ENCODE measurements at places on chromosomes 6 and 20.

DNA sequence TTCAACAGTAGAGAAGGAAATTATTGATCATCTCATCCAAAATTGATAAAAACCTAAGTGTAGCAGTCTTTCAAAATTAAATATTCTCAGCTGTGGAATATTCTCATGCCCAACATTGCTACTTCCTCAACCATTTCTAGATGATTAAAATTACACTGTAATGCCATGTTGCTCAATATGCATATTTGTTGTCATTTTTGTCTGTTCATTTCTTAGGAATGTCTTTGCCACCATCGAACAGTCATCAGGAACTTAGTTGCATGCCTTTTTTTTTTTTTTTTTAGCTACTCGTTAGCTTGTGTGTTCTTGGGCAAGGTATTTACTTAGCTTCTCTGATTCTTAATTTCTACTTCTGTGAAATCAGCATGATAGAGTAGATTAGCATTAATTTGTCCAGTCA lies 188.6 kb downstream of the DTNBP1 start:
- no peak for DNase-seq

- DNase-seq: no peak
These were observed 83.3 kb downstream of the SYCP2 start for GRCh38 chr20:59850018-59850641.

GRCh38 chr6:45422503-45423110 lies 44.9 kb upstream of the SUPT3H start:
- DNase-seq: peak; percentile 45

GRCh38 chr6:20559924-20560551 lies 25.8 kb downstream of the CDKAL1 start:
- DNase-seq: no peak

GRCh38 chr6:110567957-110568696 lies 91.7 kb upstream of the SLC22A16 start:
- no peak for DNase-seq

DNA sequence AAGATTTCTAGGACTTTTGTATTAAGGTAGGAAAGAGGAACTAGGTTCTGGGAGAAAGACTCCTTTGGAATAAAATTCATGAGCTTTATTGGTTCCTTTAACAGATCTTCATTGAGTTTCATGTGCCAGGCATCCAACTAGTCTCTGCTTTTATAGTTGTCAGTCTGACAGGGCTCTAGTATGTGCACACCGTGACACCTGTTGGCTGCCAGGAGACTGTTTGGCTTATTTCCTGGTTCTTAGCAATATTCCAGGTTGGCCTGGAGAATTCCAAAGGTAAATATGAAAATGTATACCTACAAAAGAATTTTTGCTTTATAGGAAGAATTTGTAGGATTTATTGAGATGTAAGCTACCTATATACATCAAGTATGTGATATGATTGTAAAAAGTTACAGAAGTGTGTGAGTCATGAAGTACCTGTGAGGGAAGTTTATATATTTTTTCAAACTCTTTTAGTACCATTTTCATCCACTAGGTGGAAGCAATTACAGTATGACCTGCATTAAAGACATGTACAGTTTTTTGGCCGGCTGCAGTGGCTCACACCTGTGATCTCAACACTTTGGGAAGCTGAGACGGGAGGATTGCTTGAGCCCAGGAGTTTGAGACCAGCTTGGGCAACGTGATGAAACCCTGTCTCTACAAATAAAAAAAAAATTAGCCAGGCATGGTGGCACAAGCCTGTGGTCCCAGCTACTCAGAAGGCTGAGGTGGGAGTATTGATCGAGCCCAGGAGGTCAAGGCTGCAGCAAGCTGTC lies 35.2 kb downstream of the NDUFAF5 start:
- DNase-seq: no peak

GRCh38 chr6:5453546-5453945 lies 192.2 kb downstream of the FARS2 start:
- DNase-seq: no peak

DNA sequence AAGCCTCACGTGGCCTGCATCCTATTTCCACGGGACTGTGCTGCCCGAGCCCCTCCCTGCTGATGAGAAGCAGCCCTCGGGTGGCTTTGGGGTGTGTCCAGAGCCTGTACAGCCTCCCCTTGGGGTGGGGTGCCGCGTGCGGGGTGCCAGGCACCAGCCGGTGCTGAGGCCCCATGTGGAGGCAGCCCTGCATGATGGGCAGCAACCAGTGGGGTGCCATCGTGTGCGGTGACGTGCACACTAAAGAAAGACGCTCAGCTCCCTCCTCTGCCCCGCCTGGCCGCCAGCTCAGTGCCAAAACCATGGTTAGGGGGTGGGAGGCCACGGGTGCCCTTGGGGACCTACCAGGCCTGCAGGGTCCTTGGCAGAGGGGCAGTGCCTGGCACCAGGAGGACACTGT lies 26.2 kb downstream of the NTSR1 start:
- no peak for DNase-seq

- DNase-seq: no peak
These were observed 129.2 kb downstream of the C6orf58 start for GRCh38 chr6:127706216-127706615.

DNA sequence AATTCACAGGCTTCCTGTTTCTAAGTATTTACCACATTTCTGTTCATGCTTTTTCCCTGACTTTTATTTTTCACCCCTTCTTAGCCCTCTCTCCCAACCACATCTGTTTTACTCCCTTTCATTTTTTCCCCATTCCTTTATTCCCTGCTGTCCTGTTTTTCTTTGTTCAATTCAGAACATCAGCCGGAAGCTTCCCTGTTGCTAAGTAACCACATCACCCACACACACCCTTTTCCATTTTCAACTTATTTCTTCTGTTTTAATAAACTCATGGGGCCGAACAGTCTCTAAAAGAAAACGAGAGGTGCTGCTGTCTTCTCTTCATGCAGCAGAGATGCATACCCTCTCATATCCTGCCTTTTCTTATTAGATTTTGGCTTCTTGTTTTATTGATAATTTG lies 53.5 kb upstream of the CEP85L start:
- DNase-seq: no peak

GRCh38 chr6:16057446-16057845 lies 71.4 kb upstream of the MYLIP start:
- no peak for DNase-seq

DNA sequence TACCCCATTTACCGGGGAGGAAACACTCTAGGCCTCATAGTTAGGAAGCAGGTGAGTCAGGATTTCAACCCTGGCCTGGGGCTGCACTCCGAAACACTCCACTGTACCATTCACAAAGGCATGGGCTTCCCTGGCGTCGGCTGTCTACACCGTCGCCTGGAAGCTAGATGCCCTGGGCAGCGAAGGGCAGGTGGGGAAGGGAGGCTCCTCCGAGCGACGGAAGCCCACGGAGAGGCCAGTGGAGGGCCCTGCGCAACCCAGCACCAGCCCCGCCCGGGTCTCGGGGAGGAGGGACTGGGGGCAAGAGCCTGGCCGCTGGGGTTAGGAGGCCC lies 16.1 kb downstream of the SDCBP2 start:
- no peak for DNase-seq

DNA sequence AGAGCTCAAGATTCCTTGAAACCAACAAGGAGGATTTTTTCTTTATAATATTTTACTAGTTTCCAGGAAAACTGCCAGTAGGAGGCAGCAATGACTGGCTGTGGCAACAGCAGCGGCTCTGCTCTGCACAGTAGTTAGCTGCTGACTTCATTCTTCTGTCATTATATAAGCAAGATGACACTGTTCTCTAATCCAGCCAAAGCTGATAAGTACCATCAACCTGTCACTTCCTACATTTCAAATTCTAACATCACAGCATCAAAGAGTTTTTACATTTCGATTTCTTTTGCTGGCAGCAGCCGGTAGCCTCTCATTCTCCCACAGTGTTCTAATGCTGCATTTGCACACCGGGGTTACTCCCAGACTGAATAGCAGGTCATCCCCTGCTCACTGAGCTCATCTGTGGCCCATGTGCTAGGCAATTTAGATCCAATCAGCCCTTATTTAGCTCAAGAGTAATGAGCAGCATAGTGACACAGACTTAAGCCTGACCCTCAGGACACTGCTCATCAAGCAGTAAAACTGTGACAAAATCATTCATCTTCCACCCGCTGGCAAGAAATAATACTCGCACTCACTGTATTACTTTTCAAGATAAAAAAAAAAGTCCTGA lies 67.8 kb downstream of the MMS22L start:
- no peak for DNase-seq

DNA sequence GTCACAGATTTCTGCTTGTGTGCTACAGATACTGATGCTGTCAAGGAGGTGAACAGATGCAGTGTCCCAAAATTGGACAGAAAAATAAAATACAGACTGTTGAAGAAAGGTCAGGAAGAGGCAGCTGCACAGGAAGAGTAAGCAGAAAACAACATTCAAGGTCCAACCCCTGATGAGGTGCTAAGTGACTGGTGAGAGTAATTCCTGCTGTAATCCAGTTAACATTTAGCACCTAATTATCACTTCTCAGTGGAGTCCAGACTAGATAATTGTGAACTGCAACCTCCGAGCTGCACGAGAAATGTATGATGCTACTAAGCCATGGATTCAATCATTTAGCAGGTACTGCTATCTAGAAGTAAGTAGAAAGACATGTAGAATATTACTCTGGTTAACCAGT lies 36.3 kb upstream of the NRSN1 start:
- no peak for DNase-seq

GRCh38 chr6:133724726-133725125 lies 164.2 kb upstream of the TCF21 start:
- DNase-seq: no peak

DNA sequence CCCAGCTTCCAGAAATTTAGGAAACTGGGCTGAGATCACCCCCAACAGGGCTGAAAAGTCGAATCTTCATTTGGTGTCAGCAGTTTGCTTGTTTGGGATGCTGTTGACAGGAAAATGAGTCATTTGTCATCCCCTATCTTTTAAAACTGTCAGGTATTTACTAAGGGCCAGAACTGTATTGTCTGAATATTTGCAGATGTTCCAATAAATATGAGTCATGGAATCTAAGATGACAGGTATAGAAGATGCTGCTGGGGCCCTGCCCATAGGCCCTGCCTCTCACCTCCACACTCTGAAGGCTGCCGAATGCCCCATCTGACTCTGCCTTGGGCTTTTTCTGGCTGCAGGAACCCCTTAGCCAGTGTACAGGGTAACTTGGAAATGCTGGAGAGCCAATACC lies 3.9 kb downstream of the ETV7 start:
- no peak for DNase-seq

DNA sequence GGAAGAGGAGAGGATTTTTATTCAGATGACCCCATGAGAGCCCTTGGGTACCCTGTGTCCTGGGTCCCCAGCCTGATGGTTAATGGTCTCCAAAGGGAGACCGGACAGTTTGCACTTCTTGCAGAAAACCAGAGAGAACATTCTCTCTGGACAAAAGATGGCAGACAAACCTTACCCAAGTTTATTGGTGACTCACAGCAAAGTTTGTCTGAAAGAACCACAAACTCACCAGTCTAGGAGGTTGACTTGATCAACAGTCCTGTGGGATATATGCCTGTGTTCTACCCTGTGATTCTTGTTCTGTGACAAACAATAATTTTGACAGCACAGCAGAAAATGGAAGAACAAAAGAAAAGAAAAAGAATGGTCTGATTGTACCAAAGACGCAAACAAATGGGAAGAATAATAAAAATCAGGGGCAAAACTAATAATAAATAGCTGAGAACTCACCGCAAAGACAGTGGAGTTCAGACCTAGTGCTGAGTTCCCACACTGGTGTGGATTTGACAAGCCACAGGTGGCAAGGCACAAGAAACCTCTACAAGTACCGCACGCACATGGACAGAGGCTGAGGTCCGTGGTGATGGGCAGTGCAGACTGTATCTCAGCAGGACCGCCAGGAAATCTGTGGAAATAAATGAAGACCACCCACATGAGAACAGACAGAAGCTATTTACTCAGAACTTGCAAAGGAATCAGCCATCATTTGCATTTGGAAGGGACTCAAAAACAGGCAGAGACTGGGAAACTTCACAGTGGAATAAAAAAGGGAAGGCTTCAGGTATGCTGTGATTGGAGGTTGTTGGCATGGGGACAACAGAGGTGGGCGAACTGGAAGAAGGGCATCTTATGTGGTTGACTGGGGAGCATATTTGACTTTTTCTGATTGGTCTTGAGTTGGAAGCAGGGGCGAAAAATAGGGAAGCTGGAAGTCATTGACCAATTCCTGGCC lies 246.3 kb upstream of the RNF24 start:
- no peak for DNase-seq

GRCh38 chr6:118683881-118684872 lies 32.8 kb upstream of the CEP85L start:
- no peak for DNase-seq

GRCh38 chr6:147071776-147072175 lies 132.4 kb upstream of the STXBP5 start:
- DNase-seq: no peak

GRCh38 chr20:59948828-59949720 lies 8.9 kb downstream of the FAM217B start:
- no peak for DNase-seq

GRCh38 chr6:89999945-90000825 lies 105.9 kb downstream of the GJA10 start:
- DNase-seq: no peak

DNA sequence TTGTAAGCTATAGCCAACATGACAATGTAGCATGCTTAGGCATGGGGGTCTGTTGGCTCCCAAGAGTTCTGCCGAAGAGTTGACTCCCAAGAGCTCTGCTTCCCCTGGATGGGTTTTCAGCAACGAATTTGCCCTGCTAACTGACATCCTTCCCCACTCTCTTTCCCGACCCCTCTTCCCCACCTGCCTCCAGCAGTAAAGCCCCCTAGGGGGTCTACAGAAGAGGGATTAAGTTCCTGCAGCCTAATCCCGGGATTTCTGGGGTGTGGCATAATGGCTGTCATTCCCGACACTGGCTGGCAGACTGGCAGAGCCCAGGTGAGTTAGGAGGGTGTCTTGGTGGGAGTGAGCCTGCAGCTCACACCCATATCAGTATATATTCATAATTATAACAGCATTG lies 121.0 kb upstream of the ZNF184 start:
- DNase-seq: no peak

- no peak for DNase-seq
These were observed 8.9 kb downstream of the TREM1 start for GRCh38 chr6:41277605-41278004.

GRCh38 chr6:108807928-108808327 lies 40.3 kb upstream of the ARMC2 start:
- no peak for DNase-seq

GRCh38 chr6:134830194-134830593 lies 119.7 kb downstream of the ALDH8A1 start:
- DNase-seq: no peak

DNA sequence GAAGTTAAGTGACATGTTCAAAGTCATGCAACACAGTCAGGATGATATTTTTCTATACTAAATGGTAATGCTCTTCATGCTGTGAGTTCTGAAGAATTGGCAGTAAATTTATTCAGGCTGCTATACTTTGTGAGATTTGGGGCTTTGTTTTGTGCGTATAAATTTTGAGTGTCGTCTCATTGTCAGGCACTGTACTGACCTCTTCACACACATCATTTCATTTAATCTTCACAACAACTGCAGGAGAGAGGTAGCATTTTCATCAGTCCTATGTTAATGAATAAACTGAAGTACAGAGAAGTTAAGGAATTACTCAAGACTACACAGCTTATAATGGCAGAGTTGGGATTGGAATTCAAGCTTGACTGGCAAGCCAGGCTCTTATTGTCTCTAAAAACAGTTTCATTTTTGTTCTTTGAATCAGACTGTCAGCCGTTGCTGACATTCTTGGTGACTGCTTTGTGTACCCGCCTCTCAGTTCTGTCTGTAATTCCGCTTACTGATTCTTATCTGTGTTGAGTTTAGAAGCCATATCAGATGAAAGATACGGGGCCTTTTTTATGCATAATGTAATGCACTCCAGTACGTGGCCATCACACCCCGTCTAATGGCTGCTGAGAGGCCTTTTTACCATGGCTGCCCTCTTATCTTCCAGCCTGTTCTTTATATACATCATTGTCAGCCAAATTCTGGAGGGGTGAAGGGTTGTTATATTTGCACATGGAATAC lies 274.9 kb downstream of the UTRN start:
- peak; percentile 31 for DNase-seq

All from activated T-cell treated with anti-CD3 and anti-CD28 coated beads for 48 hours (primary cell).